ENCODE measurements at places on chromosomes 11 and 22.

GRCh38 chr11:33542921-33543320 lies 157.7 kb downstream of the C11orf91 start:
- DNase-seq = no peak

- DNase-seq = no peak
Measured at GRCh38 chr11:133269267-133269666, 263.0 kb downstream of the OPCML start.

GRCh38 chr11:114187173-114187572 lies 109.0 kb upstream of the NNMT start:
- no peak for DNase-seq

DNA sequence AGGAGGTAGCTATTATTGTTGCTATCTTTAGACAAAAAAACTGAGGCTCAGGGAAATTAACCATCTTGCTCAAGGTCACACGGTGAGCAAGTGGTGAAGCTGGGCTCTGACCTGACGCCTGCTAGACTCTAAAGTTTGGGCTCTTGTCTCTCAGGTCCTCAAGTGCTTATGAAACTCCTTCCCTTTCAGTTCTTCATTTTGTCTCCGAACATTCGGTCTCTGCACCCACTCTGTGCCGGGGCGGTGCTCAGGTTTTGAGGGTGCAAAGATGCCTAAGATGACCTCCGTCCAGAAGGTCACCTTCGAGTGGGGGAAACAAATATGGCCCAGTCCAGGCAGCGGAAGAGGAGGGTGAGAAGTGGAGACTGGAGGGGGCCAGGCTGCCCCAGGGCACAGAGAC lies 16.0 kb downstream of the OVOL1 start:
- no peak for DNase-seq

DNA sequence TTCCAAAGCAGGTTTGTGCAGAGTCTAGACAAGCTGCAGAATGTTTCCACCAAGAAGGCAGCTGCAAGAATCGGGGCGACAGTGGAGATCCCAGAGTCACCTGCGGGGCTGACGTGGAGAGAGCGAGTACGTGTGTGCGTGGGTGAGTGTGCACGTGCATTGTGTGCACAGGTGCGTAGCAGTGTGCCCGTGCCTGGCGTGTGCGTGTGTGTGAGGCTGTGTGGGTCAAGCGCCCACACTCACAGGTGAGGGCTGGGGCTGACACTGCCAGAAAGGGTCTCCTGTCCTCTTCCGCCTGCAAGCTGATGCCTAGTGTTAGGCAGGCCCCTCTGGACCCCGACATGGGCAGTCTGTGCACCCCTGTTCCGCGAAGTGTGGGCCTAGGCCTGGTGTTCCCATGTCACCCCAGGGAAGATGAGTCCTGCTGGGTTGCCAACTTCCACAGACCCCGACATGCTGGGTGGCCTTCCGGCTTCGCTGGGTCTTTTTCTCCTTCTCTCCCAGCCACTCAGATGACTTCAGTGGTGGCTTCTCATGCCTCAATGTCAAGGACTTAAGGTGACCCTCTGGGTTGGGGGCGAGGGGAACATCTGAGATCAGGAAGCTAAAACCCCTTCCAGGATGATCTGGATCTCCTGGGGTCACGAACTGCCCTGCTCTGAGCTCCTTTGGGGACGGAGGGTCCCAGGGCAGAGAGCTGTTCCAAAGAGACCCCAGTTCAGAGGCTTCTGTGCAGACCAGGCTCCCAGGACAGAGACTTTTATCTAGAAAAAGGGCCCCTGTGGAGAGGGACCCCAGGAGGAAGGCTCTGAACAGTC lies 10.4 kb upstream of the SYT8 start:
- DNase-seq = no peak

GRCh38 chr11:36211761-36212430 lies 77.3 kb downstream of the COMMD9 start:
- DNase-seq = no peak

DNA sequence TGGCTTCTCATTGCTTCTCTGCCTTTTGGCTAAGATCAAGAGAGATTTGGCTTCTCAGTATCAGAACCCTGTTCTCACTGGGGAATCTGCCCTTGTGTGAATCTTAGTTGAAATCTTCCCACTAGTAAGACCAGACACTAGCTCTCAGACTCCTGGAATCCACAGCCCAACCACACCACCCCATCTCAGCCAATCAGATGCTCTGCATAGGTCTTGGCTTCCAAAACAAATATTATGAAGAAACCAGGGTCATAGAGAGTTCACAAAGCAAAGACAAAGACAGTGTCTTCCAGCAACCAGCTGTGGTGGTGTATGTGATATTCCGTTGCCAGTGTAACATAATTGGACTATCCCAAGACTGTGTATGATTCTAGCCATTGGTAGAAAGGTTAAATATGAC lies 5.4 kb downstream of the OR8B12 start:
- no peak for DNase-seq

DNA sequence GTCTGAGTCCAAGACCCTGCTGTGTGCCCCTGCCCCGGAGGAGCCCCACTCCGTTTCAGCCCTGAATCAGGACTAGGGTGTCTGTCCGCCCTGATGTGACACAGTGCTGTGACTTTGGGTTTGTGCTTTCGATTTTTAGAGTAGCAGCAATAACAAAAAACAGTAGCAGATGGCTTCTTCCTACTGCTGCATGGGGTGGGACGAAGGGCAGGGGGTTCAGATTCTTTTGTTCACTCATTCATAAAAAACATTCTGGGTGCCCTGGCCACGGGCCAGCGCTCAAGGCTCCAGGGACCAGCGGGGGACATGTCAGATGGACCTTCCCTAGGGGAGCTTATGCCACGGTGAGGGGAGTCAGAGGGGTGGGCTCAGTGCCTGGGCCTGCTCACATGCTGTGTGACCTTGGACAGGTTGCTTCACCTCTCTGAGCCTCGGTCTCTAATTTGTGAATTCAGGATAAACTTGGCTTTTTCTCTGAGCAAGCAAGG lies 24.6 kb upstream of the PRR5 start:
- no peak for DNase-seq

- DNase-seq = no peak
Measured at GRCh38 chr22:47001288-47001687, 238.8 kb downstream of the TBC1D22A start.

DNA sequence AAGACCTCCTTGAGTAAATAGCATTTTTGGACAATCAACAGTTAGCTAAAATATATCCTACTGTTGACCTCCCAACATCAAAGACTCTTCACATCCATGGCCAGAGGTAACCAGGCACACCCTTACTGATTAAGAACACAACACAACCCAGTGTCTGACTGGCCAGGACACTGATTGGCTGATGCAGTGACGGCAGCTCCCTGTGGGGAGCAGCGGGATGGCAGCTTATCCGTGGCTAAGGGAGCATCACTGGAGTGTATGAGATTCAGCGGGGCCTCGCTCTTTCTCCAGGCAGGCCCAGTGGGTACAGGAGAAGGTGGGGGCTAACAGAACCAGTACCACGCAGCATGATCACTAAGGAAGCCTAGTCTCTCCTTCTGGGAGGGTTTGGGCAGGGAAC lies 10.3 kb upstream of the IL2RB start:
- no peak for DNase-seq

DNA sequence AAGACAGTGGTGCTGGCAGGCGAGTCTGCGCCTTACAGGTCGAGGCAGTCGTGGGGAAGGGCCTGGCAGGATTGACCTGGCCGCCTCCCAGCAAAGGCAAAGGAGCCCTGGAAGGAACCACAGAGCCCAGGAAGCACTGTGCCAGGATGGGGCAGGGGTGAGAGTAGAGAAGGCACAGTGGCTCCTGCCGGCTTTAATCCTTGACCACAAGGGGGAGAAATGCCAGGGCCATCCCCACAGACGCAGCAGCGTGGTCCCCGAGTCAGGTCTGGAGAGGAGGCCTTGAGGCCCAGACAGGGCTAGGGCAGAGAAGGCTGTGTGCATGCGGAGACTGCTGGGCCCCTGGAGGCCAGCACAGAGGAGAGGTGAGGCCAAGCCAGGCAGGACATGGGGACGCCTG lies 9.9 kb upstream of the NDUFS8 start:
- no peak for DNase-seq

Measured in activated naive CD4-positive, alpha-beta T cell (primary cell).